ENCODE measurements at places on chromosomes 5 and 9.
A peak's percentile ranks its signal among the peaks of the same experiment; 100 is the strongest.

DNA sequence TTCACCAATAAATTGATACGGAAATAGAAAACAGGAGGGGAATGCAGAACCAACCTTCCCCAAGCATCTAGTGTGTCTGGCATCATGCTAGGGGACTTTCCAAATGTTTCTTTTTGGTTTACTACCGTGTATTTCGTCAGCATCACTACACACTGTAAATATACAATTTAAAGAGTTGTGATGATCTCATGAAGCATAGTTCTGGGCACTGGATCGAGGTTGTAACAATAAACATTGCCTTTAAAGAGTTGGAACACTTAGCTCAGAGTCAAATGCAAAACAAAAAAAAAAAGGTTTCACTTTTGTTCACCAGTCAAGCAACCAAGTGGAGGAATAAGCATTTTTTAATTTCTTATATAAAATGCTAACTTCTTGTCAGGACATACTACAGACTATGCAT lies 2.9 kb upstream of the SCAI start:
- DNase-seq = no peak

DNA sequence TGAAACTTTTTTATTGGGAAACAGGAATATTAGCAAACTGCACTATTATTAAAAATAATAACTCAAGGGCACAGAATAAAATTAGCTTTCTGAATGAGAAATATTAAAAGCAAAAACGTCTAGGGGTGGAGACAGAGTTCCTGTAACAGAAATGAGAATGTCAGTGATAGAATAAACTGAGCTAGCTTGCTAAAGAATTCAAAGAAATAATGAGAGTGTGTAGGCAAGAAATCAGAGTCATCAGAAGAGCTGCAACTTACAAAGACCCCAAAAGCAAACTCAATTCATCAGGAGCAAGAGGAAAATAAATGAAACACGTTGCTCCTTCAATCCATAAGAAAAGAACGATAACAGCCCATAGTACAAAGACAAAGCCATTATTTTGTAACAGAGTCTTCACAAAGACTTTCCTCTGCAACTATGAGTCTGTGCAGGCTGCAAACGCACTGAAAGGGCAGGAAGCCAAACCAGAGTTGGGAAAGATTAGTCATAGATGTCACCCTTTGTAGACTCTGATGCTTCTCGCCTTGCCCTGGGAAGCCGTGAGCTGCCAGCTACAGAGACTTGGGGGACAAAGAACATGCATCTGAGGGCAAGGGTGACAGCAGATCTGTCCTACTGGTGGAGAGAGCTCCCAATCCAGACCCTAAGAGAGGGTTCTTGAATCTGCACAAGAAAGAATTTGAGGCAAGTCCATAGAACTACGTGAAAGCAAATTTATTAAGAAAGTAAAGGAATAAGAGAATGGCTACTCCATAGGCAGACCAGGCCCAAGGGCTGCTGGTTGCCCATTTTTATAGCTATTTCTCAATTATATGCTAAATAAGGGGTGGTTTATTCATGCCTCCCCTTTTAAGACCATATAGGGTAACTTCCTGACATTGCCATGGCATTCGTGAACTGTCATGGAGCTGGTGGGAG lies 40.8 kb downstream of the SHC3 start:
- DNase-seq = no peak

- DNase-seq = no peak
Observed at GRCh38 chr5:151270599-151270998, 17.6 kb downstream of the GM2A start.

- no peak for DNase-seq
Observed at GRCh38 chr9:86469476-86470250, 115.5 kb upstream of the TUT7 start.

- DNase-seq = no peak
Observed at GRCh38 chr5:1153428-1153827, 41.6 kb upstream of the SLC12A7 start.

GRCh38 chr5:89211836-89212235 lies 328.9 kb upstream of the MEF2C start:
- no peak for DNase-seq

- no peak for DNase-seq
Observed at GRCh38 chr5:105740242-105740641, 1930.5 kb downstream of the EFNA5 start.

- no peak for DNase-seq
Observed at GRCh38 chr5:82347201-82347865, 69.2 kb upstream of the RPS23 start.

DNA sequence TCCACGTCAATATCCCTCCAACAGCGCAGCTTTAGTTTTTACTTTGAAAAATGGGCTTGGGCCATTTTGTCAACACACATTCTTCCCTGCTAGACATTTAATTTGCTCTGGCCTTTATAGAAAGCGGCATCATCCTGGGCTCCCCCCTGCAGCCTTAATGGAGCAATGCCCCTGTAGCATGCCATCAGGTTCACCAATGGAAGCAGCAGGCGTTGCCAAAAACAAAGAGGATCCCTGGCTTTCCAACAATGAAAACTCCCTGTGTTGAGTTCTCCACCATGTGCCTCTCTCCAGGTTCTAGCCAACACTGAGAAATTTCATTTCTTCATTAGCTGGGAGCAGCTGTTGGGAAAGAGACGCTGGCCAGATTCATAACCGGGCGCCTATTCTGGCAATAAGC lies 139.5 kb downstream of the ZNF622 start:
- DNase-seq = no peak

GRCh38 chr9:99073985-99074901 lies 30.7 kb upstream of the TGFBR1 start:
- no peak for DNase-seq

- no peak for DNase-seq
Observed at GRCh38 chr5:167049771-167050567, 1241.5 kb upstream of the WWC1 start.

DNA sequence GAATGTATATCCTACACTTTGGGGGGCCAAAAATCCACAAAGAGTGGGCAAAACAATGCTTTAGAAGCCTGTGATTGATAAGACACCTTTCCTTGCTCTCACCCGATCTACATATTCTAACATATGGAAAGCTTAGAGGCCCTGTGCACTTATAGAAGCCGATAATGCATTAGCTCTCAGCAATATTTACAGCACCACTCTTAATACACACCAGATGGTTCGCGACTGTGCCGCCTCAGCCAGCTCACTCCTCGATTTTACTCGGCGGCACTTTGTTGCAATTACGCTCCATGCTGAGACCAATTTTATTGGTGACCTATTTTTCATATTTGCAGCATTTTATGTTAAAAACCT lies 18.8 kb downstream of the NR2F1 start:
- DNase-seq = no peak

- no peak for DNase-seq
Observed at GRCh38 chr5:62093976-62094375, 212.0 kb upstream of the KIF2A start.

DNA sequence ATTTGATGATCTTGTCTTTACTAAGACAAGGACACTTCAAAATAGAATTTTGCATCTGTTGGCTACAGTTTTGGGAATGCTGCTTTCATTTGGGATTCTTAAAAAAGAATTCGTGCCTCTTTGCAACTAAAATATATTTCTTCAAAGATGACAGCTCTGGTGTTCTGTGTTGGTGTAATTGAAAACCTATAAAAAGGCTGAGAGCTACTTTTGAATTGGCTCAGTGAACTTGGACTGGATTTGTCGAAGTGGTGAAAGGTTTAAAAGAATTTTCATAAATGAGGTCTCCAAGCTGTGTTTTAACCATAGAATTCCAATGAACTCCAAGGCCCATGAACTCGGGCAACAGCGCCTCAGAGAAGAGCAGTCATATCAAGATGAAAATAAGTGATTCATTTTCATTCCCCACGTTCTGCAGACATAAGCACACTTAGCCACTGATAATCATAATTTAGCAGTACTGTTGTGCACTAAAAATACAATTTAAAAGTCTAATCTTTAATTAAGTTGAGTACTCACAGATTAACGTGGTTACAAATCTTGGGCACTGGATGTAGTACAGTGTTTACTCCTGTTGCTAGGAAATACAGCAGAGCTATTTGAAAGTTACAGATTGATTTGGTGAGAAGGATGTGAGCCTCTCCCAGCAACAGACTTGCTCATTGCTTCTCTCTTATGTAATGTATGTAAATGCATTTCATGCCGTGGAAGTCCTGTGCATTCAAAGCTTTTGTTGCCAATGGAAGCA lies 10.9 kb downstream of the SNCAIP start:
- DNase-seq = no peak

- no peak for DNase-seq
Observed at GRCh38 chr9:22237497-22238363, 208.9 kb upstream of the DMRTA1 start.

DNA sequence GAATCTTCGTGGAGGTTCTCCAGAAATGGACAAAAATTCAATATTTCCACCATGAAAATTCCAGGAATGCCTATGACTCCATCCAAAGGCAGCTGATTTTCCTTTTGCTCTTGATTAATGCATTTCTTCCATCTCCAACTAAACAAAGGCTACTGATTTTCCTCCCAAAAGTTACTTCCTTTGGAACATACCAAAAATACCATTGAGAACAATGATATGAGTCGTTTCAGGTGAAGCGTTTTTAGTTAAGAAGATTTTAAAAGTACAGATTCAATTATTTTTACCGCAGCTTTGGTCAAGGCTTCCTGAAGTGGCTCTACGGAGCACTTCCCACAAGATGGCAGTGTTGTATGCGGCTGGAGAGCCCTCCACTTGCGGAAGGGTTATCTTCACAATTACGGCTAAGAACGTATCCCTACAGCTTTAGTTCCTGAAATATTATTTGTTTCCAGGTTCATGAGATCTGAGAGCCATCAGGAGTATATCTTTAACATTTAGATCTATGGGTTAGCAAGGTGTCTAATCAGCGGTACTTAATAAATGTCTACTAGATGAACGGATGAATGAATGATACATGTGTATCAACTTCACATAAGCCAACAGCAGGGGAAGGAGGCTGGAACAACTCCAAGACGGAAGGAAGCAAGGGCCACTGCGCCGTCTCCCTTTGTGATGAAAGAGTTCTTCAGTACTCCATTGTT lies 35.9 kb upstream of the ARSB start:
- DNase-seq = peak; percentile 12

GRCh38 chr5:34977934-34978613 lies 48.7 kb downstream of the DNAJC21 start:
- DNase-seq = no peak

DNA sequence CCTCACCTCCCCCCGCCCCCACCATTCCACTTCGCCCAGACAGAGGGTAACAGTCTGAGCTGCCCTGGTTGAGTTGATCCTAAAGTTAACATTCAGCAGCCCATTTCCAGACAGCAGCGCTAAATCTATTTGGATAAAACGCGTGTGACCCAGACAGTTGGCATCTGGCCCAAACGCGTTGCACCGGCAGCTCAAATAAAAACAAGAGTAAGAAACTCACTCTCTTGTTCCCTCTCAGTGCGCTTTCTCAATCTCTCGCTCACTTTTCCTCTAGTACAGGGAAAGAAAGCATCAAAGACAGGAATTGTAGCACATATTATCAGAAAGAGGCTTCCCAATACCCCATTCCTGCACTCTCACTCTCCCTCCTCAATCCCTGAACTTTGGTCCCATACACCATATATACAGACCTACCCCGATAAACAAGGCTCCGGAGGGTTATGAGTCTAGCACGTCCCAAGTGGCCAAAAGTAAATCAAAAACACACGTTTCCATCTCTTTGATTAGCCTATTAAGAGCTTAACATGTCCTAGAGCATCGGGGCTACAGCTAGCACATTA lies 1.3 kb downstream of the ADAMTS6 start:
- peak; percentile 35 for DNase-seq

DNA sequence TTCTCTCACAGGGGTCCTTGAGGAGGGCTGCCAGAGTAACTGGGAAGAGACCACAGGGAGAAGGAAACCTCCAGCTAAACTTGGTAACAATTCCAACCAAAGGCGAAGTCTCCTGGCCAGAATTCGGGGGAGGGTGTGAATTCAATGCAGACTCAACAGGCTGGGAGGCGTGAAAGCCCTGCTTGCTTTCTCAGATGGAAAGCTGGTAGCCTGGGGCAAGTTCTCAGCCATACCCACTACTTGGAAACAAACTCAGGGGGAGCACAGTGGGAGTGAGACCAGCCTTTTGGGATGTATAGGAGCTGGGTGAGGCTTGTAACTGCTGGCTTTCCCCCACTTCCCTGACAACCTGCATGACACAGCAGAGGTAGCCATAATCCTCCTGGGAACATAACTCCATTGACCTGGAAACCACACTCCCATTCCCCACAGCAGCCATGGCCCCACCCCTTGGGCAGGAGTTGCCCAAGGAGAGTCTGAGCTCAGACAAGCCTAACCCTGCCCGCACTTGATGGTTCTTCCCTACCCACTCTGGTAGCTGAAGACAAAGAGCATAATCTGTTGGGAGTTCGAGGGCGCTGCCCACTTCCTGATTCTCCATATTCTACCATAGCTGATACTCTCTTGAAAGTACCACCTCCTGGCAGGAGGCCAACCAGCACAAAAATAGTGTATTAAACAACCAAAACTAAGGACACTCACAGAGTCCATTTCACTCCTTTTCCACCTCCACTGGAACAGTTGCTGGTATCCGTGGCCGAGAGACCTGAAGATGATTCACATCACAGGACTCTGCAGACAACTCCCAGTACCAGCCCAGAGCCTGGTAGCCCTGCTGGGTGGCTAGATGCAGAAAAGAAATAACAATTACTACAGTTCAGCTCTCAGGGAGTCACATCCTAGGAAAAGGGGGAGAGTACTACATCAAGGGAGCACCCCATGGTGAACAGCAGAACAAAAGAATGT lies 123.8 kb downstream of the FAM170A start:
- DNase-seq = no peak

- DNase-seq = no peak
Observed at GRCh38 chr9:75826314-75826713, 64.2 kb upstream of the PCSK5 start.

DNA sequence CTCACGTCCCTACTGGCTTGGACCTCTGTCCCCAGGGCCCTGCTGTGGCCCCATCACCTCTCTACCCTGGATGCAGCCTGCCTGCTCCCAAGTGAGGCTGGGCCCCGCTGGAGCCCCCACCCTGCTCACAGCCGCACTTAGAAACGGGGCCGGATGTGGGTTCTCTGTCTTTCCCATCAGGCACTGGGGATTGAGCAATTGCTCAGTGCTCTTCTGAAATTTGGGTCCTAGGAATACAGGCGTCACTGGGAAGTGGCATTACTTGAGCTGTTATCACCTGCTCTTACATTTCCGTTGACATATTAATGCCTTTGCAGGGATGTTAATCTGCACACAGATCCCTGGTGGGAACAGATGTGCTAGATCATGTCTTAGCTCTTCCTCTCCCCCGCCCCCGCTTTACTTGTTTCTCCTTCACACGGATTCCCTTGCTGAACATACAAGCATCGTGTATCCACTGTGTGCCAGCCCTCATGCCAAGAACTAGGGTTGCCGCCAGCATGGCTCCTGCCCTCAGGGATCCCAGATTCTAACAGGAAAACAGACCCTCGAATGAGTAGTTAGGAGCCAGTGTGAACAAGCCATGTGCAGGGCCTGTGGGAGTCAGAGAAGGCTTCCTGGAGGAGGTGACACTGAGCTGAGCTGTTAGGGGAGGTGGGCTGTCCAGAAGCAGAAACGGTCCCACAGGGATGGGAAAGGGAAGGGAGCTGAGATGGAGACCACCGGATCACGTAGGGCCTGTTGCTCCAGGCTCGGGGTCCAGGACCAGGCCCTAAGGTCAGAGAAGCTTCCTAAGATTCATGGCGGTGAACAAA lies 65.1 kb downstream of the NEK6 start:
- no peak for DNase-seq

GRCh38 chr9:90064971-90065370 lies 460.2 kb downstream of the GADD45G start:
- DNase-seq = no peak
